ENCODE measurements at places on chromosomes 13 and 19.

DNA sequence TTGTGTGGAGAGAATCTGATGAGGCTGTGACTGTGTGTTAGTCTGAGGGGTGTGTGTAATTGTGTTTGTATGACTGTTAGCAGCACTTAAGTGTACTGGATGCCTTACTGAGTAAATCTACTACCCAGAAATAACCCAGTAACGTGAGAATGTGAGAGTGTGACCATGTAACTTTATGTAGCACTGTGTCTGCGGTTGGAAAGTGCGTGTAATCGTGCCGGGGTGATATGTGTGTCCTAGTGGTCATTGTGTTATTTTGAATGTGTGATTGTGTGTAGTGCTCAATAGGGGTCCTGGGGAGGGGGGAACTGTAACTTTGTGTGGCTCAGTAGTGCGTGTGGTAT, 550 bp downstream of the ZNF383 start:
- DNase-seq = no peak

- DNase-seq = no peak
Measured at GRCh38 chr13:89432997-89433396, 1761.8 kb downstream of the SLITRK5 start.

DNA sequence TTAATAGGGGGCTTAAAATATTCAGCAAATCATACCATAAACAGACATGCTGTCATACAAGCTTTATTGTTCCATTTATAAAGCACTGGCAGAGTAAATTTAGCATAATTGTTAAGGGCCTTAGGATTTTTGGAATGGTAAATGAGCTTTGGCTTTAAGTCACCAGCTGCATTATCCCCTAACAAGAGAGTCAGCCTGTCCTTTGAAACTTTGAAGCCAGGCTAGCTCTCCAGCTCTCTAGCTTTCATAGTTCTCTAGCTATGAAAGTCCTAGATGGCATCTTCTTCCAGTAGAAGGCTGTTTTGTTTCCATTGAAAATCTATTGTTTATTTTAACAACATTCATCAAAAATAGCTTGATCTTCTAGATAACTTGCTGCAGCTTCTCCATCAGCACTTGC, 420.8 kb upstream of the GPC6 start:
- no peak for DNase-seq

DNA sequence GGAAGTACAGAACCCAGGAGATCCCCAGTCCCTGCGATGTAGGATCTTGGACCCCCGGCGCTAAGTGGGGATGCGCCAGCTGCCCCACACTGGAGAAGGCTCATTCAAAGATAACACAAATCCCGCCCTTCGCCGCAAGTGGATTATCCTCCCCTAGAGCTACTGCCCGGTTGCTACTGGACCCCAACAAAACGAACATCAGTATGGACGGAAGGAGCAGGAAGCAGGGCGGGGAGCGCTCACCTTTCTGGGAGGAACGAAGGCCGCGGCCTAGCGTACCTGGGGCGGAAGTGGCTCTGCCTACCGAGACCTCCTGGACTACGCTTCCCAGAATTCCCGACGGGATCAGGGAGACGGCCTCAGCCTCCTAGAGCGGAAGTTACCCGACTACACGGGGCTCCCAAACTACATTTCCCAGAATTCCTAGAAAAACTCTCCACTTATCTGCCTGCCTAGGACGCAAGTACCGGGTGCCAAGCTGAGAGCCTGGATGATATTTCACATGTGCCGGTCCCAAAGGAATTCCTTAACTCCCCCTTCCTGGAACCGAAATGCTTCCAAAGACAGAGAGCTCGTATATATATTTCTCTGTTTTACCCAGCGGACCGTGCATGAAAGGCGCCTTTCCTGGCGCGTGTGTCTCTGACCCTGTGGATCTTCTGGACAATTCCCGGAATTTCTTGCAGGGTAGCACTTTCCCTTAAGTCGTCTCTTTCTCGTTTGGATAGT, at the start of gene ZNF112:
TSS of gene ZNF112 (minus strand) at position 298 of the 729 bp plus-strand sequence. CDS start 16,141 bp downstream, outside the sequence.
- peak; percentile 99 for DNase-seq

GRCh38 chr13:51688937-51689662, 104.8 kb downstream of the WDFY2 start:
- peak; percentile 59 for DNase-seq

- no peak for DNase-seq
Measured at GRCh38 chr13:98324105-98324504, 147.0 kb upstream of the RNF113B start.

- DNase-seq = no peak
Measured at GRCh38 chr13:106883976-106884375, 316.0 kb upstream of the ARGLU1 start.

DNA sequence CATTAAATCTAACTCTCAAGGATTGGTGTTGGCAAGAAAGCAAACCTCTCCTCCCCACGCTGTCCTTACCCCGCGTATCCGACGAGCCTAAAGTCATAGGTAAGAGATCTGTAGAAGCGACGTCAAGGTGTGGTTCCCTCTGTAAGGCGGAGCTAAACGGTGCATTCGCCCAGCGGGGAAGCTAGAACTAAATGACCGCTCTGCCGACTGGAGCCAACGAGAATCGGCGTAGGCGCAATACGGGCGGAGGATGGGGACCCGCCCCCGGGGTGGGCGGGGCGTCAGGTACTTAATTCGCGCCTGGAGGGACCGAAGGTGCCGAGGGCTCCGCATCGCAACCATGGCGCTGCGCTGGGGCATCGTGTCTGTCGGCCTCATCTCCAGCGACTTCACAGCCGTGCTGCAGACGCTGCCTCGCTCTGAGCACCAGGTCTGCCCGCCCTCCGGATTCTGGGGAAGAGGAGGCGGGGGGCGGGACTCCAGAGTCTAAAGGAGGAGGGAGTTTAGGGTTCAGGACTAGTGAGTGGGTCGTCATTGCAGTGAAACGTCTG, at the start of gene DHDH:
TSS of gene DHDH (plus strand) at position 318 of the 551 bp plus-strand sequence. CDS start at position 341, 23 bp downstream.
- peak; percentile 38 for DNase-seq

- no peak for DNase-seq
Measured at GRCh38 chr19:56547535-56547934, 8.8 kb downstream of the ZFP28 start.

- no peak for DNase-seq
Measured at GRCh38 chr13:97879646-97880310, 73.7 kb upstream of the IPO5 start.

DNA sequence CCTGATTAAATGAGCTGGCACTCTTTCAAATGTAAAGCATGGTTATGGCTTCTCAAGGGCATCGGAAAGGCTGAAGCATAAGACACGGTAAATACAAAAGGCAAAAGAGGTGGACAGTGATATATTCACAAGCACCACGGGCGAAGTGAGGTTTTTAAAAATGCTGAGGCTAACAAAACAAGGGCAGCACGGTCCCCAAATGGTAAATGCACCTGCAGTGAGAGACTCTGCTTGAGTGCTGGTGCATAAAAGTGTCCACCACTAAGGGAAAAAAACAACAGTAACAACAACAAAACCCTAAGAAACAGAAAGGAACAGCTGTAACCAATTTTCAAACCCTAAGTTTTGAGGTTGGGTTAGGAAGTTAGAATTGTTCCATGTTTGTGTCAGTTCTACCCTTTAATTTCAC, 234.9 kb downstream of the PCDH9 start:
- no peak for DNase-seq

DNA sequence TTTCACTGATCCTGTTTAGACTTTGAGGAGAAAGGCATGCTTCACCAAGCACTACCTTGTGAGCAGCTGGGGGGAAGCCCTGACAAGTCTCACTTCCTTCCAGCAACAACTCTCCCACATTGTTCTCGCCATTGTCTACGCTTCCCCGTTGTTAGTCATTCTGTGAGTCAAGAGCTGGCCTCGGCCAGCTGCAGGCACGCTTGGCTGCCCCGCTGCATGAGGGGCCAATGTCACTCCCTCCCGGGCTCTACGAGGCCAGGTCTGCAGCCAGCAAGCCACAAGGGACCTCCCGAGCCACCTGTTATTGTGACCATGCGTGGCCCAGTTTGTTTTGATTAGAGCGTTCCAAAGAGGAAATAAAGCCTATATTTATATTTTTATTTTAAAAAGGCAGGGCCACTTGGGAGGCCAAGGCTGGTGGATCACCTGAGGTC, 220.9 kb downstream of the FOXO1 start:
- peak; percentile 54 for DNase-seq

DNA sequence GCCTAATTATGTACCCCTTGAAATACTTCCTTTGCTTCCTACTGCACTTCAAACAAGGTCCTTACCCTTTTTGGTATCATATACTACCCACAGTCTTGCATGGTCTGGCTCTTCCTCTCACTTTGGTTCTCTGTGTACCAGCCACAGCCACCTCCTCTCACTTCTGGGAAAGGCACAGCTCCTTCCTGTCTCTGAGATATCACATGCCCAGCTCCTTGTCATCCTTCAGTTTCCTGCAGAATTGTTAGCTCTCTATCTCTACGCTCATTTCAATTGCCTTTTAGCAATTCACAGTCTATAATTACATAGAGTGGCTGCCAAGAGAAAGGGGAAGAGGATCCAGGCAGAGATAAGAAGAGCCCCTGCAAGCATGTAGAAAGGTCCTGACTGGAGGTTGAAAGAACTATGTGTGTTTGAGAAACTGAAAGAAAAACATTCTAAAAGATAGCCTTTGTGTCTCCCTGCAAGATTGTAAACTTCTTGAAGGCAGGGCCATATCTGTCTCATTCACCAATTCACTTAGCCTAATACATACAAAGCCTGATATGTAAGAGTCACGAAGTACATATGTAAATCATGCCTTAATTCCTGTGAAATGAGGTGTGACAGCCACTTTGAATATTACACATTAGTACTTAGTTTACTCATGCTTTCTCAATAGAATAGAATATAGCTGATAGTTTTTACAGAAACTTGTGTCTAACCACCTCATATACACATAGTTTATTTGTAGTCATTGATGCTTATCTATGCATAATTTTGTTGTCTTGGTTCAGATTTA, 933.1 kb downstream of the DIAPH3 start:
- DNase-seq = no peak

- DNase-seq = no peak
Measured at GRCh38 chr13:106570299-106570852, 2.4 kb upstream of the ARGLU1 start.

DNA sequence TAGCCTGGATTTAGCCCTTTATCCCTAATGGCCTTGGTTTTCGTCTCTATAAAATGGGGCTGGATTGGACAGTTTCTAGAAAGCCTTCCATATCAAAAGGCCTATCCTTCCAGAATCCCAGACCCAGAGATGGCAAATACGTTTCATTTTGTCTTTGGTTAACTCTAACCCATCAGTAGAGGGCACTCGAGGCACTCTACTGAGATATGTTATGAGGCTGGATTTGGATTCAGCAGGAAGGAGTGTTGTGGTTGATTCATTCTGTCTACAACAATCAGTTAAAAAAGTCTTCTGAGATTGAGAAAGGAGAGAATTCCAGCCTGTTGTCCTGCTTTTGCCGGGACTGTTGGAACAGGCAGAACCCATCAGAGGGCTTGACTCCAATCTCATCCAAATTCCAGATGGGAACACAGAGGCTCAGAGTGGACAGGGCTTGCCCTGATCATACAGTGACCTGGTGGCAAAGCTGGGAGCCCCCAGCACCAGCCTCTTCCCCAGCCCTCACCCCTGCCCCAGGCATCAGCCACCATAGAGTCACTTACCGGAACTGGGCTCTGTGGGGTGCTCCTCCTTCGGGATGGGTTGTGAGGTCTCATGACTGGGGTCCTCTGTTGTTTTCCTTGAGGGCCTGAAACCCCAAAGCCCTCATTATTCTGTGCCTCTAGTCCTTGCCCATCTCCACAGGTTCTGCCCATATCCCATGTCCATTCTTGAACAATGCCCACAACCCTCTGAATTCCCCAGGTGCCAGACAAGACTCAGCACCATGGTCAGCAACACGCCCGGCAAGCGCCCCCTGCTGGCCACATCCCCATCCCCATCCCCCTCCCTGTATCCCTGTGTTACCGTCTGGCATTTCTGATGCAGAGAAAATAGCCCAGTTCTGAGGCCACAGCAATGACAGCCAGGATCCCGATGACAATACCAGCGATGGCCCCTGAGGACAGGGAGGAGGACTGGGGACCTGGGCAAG, 12.3 kb upstream of the ZNF180 start:
- DNase-seq = no peak

- DNase-seq = no peak
Measured at GRCh38 chr19:16541526-16542044, 652 bp downstream of the CHERP start.

- peak; percentile 46 for DNase-seq
Measured at GRCh38 chr13:44331912-44332851, 41.4 kb upstream of the SERP2 start.

DNA sequence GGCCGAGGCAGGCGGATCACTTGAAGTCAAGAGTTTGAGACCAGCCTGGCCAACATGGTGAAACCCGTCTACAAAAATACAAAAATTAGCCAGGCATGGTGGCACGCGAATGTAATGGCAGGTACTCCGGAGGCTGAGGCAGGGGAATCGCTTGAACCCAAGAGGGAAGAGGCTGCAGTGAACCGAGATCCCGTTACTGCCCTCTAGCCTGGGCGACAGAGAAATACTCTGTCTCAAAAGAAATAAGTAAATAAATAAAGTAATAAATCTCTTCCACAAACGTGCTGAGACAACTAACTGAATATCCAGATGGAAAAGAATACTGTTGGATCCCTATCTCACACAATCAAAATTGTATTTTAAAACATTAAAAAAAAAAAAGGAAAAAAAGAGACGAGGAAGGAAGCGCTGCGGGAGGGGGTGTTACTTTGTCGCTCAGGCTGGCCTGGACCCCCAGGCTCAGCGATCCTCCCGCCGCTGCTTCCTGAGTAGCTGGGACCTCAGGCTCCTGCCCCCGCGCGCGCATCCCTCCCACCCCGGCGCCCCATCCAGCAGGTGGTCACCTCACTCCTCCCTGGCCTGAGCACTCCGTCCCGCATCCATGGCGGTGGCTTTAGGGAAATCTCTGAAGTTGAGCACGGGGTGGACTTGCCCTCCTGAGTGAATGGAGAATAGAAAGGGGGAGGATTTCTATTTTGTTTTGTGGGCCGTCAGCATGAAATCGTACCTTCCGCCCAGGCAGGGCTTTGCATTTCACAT, 628 bp upstream of the ZNF813 start:
- no peak for DNase-seq

GRCh38 chr13:92362717-92363116, 863.9 kb upstream of the GPC6 start:
- DNase-seq = no peak

DNA sequence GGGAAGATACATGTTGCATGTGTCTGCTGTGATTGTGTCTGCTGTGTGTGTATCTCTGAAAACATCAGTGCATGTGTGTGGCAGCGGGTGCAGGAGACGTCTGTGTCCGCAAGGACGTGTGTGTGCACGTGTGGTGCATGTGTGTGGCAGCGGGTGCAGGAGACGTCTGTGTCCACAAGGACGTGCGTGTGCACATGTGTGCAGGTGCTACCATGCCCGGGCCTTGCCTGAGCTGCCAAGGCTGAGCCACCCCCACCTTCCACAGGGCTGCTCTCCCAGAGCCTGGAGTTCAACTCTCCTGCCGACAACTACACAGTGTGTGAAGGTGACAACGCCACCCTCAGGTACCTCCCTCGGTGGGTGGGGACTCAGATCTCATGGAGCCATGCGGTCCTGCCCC, 10.4 kb downstream of the IGLON5 start:
- DNase-seq = no peak
